Cardiac muscle cell (in vitro differentiated cells and primary cell): ENCODE measurements at places on chromosomes 2 and 18. TPM values are rescaled to one million over a fixed set of nuclear protein-coding genes. Genes with fewer than 3 reads are reported as not detected.

GLI2 gene
- total RNA-seq = 9.5 and 13.8 TPM in 2 replicates

DNA sequence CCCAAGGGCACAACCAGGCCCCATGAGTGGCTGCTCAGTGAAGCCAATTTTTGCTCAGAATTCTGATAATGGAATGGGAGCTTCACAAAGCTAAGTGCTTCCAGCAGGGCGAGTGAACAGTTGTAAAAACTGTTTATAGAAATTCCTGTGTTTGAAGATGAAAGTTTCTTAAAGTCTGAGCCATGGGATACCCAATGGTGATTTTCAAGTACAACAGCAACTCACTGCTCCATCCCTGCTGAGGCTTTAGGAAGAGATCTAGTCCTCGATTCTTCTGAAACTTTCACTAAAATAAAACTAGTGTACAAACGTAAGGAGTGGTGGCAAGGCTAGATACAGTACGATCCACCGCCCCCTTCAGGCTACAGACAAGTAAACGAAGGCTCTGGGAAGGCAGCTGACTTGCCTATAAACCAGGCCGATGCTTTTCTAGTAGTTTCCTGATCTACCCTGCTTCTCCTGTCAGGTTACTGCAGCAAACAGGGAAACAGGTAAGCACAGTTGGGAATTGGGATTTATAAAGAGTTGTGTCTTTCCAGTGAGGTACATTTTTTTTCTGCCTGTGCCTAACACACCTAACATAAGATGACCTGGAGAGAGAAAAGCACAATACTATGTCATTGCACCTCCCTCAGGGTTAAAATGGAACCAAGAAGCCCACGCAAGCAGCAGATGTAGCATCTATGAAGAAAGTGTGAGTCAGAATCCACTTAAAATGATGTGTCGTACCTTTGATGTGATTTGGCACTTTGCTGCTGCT lies 108.7 kb downstream of the UXS1 start:
- peak; percentile 81 for DNase-seq

GRCh38 chr2:134379722-134380121 lies 125.8 kb downstream of the MGAT5 start:
- DNase-seq = no peak

DNA sequence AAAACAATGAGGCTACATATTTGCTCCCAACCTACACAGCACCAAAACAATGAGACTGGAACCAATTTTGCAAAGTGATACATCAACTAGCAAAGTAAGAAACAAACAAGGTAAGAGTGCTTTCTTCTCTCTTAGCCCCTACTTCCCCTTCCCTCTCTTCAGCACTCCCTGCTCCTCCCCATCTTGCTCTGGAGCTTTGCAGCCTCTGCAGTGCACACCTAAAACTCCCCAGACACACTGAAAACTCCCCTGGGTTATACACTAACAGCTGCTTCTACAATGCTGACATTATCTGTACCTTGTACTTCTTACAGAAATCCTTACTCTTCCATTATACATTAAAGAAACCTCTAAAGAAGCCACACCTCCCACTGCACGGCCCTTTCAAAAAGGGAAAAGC lies 93.7 kb downstream of the RBMS1 start:
- DNase-seq = no peak

DNA sequence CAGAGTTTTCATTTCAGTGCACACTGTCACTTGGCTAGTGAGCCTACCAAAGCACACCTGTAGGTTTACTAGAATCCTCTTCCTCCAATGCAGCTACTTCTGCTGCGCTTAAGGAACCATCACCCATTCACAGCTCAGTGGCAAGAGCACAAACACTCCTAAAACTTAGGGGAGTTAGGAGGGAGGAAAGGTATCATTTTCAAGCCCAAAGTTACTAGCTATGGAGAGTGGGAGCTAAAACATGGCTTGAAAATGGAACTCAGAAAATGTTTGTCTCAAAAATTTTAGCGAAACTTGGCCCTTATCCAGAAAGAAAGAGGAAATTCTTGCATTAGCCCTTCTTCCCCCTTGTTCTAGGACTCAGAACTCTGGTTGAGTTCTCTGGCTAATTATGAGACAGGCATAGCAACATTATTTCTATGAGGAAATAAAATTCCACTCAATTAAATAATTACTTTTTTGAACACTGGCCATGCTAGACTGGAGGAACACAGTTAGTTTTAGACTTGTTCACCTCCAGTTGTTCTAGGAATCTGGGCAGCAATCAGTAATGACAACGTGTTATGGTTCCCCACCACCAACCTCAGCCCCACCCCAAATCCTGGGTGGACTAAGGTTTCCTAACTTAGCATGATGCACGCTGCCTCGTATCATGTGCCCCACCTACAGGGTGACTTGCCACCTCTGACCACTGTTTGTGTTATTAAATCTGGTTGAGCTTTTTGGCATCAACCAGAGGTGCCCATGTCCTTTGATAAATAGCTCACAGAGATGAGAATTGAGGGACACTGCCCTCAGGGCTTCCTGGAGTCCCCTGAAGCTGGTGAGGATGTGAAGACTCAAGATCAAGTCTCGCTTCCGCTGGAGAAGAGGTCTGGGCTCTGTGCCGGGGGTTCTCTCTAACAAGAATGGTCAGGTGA lies 32.8 kb downstream of the LPIN2 start:
- peak; percentile 44 for DNase-seq

DNA sequence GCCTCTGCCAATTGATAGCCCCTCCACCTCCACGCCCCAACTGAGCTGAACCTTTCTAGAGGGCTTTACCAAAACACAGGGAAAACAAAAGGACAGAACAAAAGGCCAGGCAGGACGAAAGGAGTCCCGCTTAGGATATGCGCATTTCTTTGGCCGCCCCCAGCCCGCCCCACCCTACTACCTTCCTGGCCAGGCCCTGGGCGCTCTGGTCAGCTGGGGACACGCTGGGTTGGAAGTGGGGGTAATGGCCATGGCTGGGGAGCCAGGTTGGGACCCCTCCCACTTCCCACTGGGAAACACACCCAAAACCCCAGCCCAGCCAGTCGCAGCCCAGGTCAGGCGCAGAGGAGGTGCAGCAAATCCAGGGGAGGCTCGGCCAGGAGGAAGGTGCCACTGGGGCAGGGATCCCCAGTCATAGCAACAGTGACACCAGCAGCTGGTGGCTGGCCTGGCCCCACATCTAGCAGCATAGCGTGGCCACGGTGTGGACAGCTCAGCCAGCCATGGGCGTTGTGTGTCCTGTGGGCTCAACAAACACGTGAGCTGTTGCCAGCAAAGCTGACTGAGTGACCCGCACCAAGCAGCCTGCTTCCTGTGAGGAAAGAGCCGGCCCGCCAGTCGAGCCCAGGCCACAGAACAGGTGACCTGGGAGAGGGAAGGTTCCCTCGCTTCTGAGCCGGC lies 24.6 kb upstream of the B3GNT7 start:
- DNase-seq = no peak

GRCh38 chr18:47522359-47522758 lies 270.9 kb upstream of the SKOR2 start:
- DNase-seq = no peak
